ENCODE measurements at places on chromosomes 2 and 18.

DNA sequence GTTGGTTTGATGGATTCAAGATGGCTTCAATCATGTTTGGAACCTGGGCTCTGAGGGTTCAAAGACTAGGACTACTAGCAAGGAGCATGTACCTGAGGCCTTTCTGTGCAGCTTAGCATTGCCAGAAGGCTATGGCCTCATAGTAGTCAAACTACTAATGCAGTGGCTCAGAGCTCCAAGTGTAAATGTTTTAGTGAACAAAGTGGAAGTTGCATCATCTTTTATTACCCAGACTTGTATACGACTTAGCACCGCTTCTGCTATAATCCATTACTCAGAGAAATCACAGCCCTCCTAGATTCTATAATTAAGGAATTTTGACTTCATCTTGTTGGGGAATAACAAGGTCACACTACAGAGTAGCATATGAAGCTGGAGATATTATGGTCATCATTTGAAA, 210.5 kb downstream of the ERBB4 start:
- no peak for DNase-seq

GRCh38 chr2:136920652-136921333, 155.4 kb downstream of the THSD7B start:
- no peak for DNase-seq

GRCh38 chr2:109601783-109602182, 12.0 kb downstream of the SEPTIN10 start:
- no peak for DNase-seq

- no peak for DNase-seq
Measured at GRCh38 chr2:205937211-205937610, 148.8 kb downstream of the INO80D start.

- no peak for DNase-seq
Measured at GRCh38 chr2:15840969-15841368, 99.4 kb upstream of the MYCN start.

DNA sequence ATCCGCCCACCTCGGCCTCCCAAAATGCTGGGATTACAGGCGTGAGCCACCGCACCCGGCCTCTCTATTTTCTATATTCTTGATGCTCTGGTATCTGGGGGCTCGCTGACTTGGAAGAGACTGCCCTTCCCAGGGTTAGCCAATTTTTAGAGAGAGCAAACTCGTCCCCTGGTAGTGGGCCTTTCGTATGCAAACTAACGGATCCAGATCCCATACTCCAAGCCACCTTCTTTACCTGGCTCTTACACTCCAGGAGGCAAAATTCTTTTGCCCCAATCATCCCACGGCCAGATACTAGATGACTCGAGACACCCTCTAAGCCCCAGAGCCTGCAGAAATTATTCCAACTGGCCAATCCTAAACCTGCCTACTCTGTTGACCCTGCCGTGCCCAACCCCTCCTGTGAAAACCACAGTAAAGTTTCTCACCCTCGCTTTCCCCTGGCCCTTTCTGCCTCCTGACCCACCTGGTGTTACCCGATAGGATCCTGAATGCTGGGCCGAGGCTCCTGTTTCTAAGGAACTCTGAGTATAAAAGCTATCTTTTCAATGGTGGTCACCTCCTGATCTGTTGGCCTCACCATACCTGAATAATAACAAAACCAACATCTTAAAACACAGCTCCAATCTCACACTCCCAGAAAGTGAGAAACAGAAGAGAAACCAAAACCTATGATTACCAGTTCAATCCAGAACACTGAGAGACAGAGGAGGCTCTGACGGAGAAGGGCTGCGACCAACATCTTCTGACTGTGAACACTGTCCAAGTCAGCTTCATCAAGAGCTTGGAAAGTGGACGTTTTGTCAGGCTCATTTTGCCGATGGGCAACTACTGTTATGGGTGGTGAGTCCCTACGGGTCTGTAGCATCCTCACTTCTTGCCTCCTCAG, 57.6 kb upstream of the ZNF532 start:
- no peak for DNase-seq

GRCh38 chr18:14974088-14974487, 226.1 kb downstream of the ANKRD30B start:
- DNase-seq = no peak

DNA sequence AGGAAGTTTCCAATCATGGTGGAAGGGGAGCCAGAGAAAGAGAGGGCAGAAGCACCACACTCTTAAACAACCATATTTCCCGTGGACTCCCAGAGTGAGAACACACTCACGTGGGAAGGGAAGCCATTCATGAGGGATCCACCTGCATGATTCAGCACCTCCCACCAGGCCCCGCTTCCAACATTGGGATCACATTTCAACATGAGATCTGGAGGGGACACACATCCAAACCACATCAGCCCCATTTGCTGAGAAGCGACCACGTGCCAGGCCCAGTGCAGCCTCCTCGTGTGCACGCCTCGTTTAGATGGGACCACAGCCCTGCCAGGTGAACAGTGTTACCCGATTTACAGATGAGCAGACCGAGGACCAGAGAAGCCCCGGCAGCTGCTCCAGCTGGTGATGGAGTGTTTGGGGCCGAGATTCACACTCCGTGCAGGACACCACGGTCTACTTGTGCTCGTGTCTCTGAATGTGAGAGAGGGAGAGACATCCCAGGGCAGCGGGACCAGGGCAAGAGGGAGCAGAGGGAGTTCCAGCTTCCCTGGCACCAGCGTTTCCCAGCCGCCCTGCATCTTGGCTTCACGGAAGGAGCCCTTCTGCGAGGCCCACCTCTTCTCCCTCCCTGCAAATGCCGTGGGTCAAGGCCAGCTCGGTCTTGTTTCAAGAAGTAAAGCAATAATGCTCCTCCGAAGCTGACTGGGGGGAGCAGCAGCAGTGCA, 76.9 kb upstream of the ODC1 start:
- DNase-seq = no peak

- no peak for DNase-seq
Measured at GRCh38 chr2:2644040-2644439, 313.0 kb upstream of the MYT1L start.

GRCh38 chr2:198293281-198293680, 488.9 kb downstream of the PLCL1 start:
- no peak for DNase-seq

GRCh38 chr18:32048507-32049091, 30.0 kb downstream of the RNF125 start:
- no peak for DNase-seq

DNA sequence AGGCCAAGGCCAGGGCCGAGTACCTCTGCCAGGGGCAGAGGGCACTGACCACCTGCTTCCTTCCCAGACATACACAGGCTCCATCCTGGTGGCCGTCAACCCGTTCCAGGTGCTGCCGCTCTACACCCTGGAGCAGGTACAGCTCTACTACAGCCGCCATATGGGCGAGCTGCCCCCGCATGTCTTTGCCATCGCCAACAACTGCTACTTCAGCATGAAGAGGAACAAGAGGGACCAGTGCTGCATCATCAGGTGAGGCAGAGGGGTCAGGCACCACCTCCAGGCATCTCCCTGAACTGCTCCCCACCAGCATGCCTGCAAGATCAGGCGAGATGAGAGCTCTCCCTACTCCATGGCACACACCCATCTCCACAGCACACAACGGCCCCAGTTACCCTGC, 31.1 kb downstream of the MYO7B start:
- no peak for DNase-seq

Data from ACHN (cell line).